ENCODE measurements at places on chromosomes 1 and 21. TPM values are rescaled to one million over a fixed set of nuclear protein-coding genes. Genes with fewer than 3 reads are reported as not detected.
A peak's percentile ranks its signal among the peaks of the same experiment; 100 is the strongest.

- no peak overlapping the region for H3K27ac ChIP-seq
- peaks cover 29% of the 10 kb centered on the region for H3K36me3 ChIP-seq
- DNase-seq: no peak
- peaks cover 40% of the 10 kb centered on the region for H3K4me1 ChIP-seq
These were observed 29.5 kb downstream of the WDR26 start for GRCh38 chr1:224404916-224405603.

REN gene
- total RNA-seq: not detected

DNA sequence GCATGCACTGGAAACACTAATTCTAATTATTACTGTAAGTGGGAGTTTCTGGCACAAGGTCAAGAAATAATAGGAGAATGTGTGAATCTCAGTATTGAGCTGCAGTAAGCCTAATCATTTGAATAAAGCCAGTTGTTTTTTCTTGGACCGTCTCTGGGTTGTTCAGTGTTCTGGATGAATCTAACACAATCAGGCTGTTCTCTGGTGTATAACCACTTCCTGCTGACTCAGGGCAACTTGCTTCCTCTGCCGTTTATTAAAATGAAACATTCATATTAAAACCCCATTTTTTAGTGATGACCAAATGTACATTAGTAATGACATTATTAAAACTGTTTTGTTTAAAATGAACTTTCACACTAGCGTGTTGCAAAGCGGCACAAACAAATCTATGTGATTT, 273.1 kb upstream of the SNX7 start:
- H3K4me1 ChIP-seq: peaks cover 17% of the 10 kb centered on the region
- no peaks in the 10 kb centered on the region for H3K27me3 ChIP-seq
- peak; percentile 13 for DNase-seq

COL16A1 gene
- 0.12 TPM for total RNA-seq

DNA sequence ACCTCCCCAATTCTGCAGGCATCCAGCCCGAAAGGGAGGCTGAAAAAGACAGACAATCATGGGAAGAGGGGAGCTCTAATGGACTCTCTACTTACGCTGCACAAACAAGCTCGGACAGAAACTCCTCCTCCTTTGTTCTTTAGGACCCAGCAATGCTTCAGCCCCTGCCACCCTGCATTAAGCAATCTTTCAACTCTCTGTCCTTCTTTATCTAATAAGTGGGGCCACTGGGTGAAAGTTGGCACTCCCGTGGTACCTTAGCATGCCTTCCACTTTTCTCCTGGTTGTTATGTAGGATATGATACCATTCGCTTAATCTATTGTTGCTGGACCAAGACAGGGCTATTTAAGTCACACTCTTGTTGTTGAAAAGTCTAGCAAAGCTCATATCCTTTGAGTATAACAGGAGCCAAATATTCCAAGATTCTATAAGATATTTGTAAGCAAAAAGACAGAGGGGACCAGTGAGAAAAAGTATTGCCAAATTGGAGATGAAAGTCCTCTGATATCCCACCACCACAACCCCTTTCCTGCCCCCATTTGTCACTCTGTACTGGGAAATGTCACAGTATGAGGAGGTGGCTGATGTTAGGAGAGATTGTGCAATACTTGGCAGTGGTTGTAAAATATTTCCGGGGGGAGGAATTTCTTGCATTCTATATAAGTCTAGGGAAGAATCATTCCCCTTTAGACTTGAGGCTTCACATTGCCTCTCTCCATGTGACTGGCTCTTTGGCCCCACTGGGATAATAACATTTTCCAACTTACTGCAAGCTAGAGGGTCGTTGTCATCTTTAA, 137.3 kb upstream of the GJB5 start:
- no peaks in the 10 kb centered on the region for H3K4me1 ChIP-seq
- no peaks in the 10 kb centered on the region for H3K36me3 ChIP-seq
- DNase-seq: no peak
- no peak overlapping the region for H3K4me3 ChIP-seq
- H3K27ac ChIP-seq: no peak overlapping the region

DNA sequence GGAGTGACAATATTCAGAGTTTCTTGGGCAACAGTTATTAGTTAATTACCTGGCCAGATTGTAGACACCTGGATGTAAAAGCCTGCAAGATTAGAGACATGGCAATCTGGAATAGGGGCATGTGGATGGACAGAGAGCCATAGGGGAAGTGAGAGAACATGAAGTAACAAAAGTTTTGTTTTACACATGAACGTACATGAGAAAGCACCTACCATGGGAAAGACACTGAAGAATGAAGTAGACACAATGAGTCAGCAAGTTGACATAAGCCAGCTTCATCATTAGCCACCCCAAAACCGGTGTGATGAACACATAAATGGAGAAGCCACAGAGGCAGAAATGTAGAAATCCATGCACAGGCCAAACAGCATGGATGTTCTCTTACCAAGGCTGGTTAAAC, 462.1 kb upstream of the C1orf87 start:
- DNase-seq: no peak
- H3K27ac ChIP-seq: no peak overlapping the region
- H3K4me1 ChIP-seq: no peaks in the 10 kb centered on the region
- no peaks in the 10 kb centered on the region for H3K36me3 ChIP-seq
- no peaks in the 10 kb centered on the region for H3K27me3 ChIP-seq

TMEM50A gene
- 128 TPM for total RNA-seq

GRCh38 chr1:78649628-78650027, at the start of gene IFI44:
Gene IFI44 (plus strand): TSS chr1:78649831. CDS start chr1:78650196, 365 bp downstream.
- H3K4me3 ChIP-seq: peak within 1 kb of the TSS; percentile 79
- peaks cover 57% of the 10 kb centered on the region for H3K4me1 ChIP-seq
- DNase-seq: peak; percentile 85
- H3K36me3 ChIP-seq: peaks cover 35% of the 10 kb centered on the region
- H3K27ac ChIP-seq: peak within 1 kb of the TSS; percentile 76

DNA sequence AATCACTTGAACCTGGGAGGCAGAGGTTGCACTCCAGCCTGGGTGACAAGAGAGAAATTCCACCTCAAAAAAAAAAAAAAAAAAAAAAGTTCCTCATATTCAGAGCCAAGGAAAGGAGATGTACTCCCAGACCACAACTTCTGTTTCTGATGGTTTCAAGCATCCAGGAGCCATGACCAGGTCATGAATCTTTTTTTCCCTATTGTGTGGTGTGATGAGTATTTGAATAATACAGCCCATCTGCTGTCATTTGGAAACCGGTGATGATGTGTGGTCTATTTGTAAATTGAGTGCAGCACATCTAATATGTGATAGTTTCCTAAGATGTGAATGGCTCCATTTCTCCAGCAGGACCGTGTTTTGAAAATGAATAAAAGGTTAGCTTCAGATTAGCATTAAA, 18.6 kb downstream of the PIK3CD start:
- peaks cover 58% of the 10 kb centered on the region for H3K4me1 ChIP-seq
- peak overlapping the region; percentile 92 for H3K27ac ChIP-seq
- peak; percentile 28 for DNase-seq
- peak overlapping the region; percentile 47 for H3K4me3 ChIP-seq

PDE4B gene
- total RNA-seq: 38.3 TPM
